ENCODE measurements at places on chromosomes 16 and 17.

GRCh38 chr16:565419-566330 is 1.1 kb upstream of the NHLRC4 start:
- no peak for DNase-seq

DNA sequence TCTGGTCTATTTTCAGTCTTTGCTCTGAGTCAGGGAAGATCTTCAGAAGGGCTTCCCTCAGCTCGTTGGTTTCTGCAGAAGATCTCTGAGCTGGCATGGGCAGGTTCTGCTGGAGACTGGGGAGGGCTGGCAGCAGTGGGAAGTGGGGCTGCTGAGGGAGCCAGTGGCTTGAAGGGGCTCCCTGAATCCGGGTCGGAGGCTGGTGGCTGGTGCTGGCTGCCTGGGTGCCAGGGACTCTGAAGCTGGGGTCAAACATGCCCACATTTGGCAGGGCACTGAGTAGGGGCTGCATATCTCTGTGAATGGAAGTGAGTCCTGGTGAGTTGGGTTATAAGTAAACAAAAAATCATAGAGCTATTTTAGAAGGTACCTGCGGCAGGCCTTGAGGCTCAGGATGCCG is 67.0 kb downstream of the N4BP1 start:
- no peak for DNase-seq

- no peak for DNase-seq
Measured at GRCh38 chr16:47940466-47940865, 215.3 kb downstream of the ABCC12 start.

- peak; percentile 46 for DNase-seq
Measured at GRCh38 chr16:82263521-82264143, 93.6 kb upstream of the MPHOSPH6 start.

DNA sequence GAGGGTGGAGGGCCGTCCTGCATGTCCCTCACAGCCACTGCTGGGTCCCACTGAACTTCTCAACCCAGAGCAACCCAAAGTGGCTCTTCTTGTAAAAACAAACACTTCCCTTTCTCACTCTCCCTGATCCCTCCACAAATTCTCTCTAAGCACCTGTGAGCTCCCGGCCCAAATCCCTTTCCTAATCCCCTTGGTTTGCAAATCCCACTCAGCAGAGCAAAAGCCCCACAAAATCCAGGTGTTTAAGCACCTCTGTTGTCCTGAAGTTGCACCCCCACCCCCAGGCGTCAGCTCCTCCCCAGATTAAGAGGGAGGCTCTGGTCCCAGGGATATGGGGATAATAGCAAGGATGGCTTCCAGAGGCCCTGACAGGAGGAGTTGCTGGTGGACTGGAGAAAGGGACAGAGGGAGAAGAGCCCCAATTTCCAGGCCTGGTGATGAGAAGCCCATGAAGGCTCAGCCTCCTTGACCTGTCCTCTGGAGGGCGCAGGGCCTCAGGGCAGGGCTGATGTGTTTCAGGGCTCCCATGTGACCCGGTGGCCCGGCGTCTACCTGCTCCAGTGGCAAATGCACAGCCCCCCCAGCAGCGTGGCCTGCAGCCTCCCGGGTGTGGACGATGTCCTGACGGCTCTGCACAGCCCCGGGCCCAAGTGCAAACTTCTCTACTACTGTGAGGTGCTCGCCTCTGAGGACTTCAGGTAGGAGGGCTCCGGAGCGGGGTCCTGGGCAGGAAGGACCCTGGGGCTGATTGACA is 23.0 kb downstream of the NAGPA start:
- no peak for DNase-seq

GRCh38 chr17:82837586-82838320 is 2.1 kb downstream of the ZNF750 start:
- DNase-seq: no peak

DNA sequence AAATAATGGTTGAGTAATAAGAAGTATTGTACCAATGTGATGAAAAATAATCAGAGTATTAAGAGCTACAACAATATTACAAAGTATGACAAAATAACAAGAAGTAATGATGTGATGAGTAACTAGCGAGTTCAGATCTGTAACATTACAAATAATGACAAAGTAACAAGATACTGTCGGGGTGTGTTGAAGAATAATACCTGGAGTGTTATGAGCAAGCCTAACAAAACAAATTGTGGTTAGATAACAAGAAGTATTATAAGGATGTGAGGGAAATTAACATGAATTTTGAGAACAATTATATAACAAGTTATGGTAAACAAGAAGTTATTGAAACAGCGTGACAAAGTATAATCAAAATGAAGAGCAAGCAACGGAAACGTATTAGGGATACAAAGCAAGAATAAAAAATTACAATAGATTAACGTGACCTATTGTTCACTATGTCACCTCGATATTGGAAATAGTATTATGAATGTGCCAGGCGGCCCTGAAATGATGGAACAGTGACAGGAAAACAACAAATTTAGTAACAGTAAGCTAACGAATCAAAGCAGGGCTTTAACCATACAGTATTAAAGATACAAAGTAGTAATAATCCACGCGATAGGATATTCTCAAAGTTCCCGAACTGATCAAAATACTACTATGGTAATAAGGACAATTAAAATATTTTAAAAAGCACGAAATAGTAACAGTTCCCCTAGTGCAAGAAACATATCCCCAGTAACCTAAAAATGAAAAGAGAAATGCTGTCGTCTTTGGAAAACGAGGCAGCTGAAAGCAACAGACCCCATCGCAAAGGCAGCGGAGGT is 1.6 kb downstream of the TBX4 start:
- no peak for DNase-seq

GRCh38 chr17:49514071-49514721 is 19.1 kb downstream of the NGFR start:
- no peak for DNase-seq

GRCh38 chr17:35390663-35391062 is 17.2 kb upstream of the SLFN11 start:
- no peak for DNase-seq

GRCh38 chr16:8675183-8676159 is 1.1 kb downstream of the ABAT start:
- no peak for DNase-seq

GRCh38 chr17:28279411-28279810 is 39.6 kb upstream of the TMEM97 start:
- no peak for DNase-seq

DNA sequence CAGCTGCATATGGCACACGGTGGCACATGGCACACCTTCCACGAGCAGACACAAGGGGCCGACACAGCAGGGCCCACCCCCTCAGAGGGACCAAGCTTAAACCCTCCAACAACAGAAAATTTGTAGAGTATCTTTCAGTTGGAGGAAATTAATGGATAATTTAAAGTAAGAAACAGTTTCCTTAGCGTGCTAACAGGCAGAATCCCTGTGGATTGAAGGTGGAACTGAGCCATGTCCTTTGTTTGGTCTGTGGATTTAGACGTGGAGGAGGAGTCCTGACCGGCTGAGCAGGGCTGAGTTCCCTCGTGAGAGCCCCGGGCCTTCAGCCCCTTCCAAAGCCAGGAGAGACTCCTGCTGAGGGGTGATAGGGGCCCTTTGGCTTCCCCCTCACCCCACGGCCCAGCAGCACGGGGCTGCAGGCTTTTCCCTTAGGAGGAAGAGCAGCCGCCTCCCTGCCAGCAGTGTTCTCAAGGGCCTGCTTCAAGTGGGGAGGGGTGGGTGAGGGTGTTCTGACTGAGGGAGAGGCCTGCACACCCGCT is 1.4 kb upstream of the CYB561 start:
- DNase-seq: no peak

GRCh38 chr16:49280841-49281371 is 732 bp downstream of the CBLN1 start:
- no peak for DNase-seq

DNA sequence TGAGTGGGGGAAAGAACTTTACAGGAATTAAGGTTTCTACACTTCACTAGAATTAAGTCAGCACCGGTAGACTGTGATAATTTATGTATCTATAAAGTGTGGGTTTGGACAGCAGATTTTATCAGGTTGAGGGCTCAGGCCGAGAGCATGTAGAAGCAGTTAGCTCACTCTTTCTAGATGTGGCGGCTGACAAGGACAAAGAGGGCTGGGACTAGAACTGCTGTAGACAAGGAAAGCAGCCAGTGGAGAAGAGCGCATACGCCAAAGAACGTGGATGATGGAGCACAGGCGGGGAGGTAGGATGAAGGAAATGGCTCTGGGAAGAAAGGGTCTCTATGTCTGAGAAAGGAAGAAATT is 504 bp upstream of the GOSR1 start:
- no peak for DNase-seq

DNA sequence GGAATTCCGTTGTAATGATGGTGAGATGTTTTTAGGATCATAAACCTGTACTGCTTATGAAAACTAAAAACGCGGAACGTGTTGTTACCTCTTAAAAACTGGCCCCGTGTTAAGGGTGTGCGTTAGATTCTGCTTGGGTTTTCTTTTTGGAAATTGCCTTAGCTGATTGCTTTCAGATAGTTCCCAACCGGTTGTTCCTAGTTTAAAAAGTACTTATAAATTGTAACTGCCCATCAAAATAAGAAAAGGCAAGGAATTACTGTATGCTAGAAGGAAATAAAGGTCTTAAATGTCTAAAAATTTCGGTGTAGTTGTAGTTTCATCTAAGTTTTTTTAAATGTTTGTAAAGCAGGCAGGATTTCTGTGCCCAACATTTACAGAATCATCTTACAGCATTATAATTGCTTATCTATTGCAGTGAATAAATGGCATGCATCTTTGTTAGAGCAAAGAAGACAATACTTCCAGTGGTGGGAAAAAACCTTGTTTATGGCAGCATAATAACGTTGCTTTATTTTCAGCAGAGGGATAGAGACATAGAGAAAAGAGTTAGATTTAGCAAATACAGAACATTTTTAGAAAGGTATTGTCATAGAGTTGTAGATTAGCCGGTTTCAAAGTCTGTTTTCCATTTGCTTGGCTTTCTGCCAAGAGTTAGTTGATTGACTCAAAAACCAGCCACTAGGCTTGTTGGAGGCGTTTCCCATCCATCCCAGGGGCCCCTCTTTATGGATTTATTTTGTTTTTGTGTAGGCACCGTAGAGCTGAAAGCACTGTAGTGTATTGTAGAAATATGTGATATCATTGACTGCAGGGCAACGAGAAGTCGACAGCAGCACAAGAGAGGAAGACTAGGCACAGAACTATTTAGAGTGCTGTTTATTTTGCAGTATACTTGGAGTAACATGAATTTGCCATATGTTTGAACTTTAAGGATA is 1.7 kb downstream of the PPM1D start:
- peak; percentile 70 for DNase-seq

DNA sequence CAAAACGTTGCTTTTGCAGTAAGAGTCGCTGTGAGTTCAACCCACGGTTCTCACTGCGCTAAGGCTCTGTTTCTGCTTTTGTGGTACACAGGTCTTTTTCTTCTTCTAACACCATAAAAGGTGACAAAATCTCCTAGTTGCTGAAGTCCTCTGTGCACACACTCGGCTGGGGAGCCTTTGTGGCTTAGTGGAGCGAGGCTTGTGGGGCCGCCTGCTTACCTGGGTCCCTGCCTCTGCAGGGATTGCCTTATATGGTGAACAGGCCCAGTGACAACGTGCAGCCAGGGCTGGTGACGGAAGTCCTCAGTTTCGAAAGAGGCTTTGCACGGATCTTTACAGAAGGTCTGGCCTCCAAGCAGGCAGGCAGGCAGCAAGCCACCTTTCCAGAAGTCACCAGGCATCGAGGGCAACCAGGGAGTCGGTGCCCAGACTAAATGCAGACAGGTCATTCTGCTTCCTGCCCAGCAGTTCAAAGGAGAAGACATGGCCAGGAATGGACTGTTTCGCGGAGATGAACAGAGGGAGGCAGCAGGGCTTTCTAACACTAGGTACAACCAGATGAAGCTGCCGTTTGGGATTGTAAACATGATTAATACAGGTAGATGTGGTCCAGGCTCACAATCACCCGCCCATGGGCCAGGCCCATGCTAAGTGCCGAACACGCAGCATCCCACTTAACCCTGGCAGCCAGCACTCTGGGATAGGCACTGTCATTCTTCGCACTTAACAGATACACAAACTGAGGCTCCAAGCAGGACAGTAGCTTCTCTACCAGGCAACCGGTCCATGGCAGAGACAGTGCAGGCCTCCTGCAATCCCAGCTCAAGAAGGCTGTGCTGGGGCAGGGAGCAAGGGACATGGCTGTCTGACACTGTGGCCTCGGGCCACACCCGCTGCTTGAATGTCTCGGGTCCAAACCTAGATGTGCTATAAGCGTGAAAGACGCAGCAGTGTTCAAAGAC is 10.7 kb upstream of the MEAK7 start:
- DNase-seq: no peak

GRCh38 chr16:83807327-83807709 is 460 bp upstream of the HSBP1 start:
- DNase-seq: no peak

GRCh38 chr17:34885076-34885475 is 76.2 kb downstream of the CCT6B start:
- no peak for DNase-seq

DNA sequence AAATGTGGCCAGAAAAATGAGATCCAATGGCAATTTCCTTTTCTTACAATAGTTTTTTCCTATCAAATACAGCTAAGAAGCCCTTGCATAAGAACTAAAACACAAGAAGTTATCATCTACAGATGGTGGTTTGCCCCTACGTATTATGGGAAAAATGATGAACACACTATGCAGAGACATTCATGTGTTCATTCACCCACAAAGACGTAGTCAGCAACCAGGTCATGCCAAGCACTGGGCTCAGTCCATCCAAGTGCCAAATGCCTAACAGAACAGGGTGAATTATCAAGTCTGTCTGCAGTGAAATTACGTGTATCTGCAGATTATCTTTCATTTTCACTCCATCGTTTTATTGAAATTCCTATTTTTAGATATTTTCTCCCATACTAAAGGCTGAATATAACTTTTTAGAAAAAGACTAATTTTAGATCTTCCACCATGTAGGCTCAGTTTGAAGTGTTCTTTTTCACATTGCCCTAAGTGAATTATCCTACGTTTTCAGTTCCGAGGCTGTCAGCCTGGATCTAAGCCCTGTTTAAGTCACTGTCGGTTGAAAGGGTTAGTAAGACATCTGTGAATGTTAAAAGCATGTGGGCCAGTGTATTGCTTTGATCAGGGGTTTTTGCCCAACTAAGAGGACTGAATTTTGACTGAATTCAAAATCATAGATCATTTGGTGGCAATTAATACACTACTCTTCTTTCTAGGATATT is 78.1 kb upstream of the DHX40 start:
- no peak for DNase-seq

DNA sequence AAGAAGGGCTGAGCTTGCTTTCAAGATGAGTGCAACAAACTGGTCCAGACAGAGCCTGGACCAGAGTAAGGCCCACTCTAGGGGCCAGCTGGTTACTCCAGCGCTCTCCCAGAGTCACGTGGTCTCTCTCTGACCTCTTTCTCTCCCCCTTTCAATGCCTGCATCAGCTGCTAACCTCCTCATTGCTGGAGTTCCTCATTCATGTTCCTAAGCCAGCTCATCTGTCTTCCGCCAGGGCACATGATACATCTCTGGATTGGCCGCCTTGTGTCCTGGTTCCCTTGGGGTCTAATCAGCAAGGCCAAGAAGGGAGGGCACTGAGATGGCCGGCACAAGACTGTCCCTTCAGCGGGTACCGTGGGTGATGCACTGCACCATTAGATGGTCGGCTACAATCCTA is 26.9 kb upstream of the ZFP90 start:
- no peak for DNase-seq

All from NCI-H2171 (cell line).